ENCODE measurements at places on chromosomes 13 and 19.

- no peak for DNase-seq
Measured at GRCh38 chr13:99459099-99459850, 42.0 kb upstream of the TM9SF2 start.

DNA sequence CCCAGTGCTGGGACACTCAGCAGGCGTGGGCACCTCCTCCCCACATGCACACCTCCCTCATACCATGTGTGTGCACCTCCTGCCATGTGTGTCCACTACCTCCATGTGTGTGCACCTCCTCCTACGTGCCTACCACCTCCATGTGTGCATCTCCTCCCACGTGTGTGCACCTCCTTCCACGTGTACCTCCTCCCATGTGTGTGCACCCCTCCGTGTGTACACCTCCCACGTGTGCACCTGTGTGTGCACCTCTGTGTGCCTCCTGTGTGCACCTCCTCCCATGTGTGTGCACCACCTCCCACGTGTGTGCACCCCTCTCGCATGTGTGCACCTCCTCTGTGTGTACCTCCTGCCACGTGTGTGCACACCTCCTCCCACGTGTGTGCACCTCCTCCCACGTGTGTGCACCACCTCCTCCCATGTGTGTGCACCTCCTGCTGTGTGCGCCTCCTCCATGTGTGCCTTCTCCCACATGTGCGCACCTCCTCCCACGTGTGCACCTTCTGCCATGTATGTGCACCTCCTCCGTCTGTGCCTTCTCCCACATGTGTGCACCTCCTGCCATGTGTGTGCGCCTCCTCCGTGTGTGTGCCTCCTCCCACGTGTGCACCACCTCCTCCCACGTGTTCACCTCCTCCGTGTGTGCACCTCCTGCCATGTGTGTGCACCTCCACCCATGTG lies 6.1 kb upstream of the C13orf46 start:
- no peak for DNase-seq

DNA sequence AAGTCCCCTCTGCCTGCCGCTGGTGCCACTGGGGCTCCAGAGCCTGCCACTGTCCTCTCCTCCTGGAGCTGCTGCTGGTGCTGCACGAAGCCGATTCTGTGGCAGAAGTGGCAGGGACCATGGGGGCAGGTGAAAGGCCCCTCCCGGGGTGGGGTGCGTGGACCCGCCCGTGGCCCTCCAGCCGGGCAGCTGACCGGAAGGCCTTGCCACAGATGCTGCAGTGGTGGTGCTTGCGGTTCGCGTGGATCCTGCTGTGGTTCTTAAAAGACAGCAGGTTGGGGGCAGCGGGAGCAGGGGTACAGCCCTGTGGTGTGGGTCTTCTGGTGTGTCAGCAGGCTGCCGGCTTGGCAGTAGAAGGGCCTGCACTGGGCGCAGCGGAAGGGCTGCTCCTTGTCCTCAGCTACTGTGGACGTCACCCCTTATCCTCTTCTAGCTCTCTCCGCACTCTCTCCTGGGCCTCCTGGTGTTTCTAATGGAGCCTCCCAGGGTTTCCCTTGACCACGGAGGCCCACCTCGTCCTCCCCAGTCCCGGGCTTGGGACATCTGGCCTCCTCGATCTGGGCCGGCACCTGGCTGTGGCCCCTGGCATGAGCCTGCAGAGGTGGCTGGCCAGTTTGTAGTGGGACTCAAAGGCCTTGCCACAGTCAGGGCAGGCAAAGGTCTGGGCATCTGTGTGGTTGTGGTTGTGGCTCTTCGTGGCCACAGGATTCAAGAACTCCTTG lies 380.4 kb downstream of the OLFM4 start:
- DNase-seq: no peak

GRCh38 chr13:46530084-46530935 lies 22.7 kb upstream of the LRCH1 start:
- DNase-seq: no peak

GRCh38 chr13:22594041-22594440 lies 586.7 kb upstream of the SGCG start:
- DNase-seq: no peak

DNA sequence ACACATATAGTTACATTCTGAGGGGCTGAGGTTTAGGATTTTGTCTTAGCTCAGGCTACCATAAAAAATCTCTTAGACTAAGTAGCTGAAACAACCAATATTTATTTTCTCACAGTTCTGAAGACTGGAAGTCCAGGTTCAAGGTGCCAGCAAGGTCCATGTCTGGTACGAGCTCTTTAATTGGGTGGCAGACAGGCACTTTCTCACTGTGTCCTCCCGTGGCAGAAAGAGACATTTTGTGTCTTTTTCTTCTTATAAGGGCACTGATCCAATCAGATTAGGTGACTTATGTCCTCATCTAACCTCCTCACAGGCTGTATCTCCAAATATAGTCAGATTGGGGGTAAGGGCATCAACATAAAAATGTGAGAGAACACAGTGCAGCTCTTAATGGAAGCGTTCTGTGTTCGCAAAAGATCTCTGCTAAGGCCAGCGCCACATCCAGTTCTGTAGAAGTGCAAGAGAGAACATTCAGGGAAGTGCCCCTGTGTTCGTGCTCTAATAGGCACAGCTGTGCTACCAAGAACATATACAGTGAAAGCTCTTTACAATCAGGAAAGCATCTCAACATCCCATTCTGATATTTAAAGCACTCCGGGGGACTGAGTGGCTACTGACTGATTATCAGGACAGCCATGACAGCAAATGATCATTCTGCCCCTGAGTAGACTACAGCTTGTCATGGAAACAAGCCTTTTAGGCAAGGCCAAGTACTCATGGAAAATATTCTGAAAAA lies 819.2 kb downstream of the LIG4 start:
- DNase-seq: no peak

- DNase-seq: no peak
Measured at GRCh38 chr13:95301968-95302393, 730 bp upstream of the ABCC4 start.

DNA sequence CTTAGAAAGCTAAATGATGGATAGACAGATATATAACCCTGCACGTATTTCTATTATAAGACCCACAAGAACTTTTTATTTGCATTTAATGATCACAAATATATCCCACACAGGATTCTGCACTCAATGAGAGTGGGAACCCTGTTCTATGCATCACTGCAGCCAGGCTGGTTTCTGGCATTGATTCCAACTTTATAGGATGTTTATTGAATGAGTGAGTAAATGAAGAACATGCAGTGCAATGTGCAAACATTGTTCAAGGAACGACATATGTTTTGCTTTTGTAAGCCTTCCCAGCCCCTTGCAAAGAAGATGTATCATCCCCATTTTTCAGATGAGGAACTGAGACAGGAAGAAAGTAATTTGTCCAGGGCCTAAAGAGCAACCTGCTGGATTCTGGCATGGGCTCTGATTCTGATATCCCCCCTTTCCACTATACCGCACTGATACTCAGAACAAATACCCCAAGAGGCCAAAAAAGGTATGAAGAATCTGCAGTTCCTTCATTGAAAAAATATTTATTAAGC lies 246.3 kb downstream of the LACC1 start:
- no peak for DNase-seq

DNA sequence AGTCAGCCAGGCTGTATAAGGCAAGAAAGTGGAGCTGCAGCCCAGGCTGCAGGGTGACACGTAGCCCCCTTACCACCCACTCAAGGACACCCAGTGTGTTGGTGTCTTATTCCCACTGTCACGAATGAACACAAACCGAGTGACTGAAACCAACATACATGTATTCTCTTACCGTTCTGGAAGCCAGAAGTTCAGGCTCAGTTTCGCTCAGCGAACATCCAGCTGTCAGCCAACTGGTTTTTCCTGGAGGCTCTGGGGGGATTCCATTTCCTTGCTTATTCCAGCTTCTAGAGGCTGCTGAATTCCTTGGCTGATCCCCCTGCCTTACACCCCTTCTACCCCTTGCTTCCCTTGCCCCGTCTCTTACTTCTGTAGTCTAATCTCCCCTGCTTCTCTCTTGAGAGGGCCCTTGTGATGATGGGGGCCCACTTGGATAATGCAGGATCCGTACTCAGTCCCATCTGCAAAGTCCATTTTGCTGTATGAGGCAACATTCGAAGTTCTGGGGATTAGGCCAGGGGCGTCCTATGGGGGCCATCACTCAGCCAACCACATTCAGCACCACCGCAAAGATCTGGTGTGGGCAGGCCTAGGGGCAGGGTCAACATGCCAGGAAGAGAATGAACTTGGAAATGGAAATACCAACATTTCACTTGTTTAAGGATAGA lies 47.3 kb upstream of the MTIF3 start:
- DNase-seq: no peak

GRCh38 chr13:52950436-52950956 lies 78.1 kb upstream of the OLFM4 start:
- no peak for DNase-seq

DNA sequence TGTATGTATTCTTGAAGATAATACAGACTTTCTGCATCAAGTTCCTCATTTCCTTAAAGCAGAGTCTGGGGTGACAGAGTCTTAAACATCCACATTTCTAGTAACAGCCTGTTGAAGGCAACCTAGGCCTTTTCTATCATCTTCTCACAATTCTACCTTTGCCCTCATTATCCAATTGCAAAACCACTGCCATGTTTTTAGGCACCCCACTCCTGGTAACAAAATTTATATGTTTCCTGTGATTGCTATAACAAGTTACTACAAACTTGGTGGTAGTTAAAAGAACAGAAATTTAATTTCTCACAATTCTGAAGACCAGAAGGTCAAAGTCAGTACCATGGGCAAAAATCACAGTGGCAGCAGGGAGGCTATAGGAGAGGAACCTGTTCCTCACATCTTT lies 33.1 kb downstream of the TUBA3C start:
- no peak for DNase-seq

DNA sequence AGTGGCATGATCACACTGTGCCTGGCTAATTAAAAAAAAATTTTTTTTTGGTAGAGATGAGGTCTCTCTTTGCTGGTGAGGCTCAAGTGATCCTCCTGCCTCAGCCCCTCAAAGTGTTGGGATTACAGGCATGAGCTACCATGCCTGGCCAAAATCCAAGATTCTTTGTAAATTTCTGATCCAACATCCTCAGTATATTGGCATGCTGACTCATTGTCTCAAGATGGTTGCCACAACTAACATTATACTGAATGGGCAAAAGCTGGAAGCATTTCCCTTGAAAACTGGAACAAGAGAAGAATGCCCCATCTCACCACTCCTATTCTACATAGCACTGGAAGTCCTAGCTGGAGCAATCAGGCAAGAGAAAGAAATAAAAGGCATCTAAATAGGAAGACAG lies 100.0 kb downstream of the KLF5 start:
- DNase-seq: no peak

GRCh38 chr13:92042522-92042921 lies 644.1 kb downstream of the GPC5 start:
- no peak for DNase-seq

DNA sequence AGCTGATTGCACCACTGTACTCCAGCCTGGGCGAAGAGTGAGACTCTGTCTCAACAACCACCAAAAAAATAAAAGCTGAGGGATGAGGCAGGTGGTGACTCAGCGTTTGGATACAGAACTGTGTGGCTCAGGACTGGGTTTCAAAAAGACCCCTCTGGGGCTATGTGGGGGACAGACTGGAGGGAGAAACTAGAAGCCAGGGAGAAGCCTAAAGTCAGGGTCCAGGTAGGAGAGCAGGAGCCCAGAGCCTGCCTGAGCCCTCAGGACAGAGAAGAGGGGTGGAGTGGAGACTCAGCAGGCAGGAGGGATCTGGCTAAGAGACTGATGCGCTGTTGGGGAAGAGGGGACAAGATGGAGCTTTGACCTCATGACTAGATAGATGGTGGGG lies 1.8 kb upstream of the CD37 start:
- no peak for DNase-seq

DNA sequence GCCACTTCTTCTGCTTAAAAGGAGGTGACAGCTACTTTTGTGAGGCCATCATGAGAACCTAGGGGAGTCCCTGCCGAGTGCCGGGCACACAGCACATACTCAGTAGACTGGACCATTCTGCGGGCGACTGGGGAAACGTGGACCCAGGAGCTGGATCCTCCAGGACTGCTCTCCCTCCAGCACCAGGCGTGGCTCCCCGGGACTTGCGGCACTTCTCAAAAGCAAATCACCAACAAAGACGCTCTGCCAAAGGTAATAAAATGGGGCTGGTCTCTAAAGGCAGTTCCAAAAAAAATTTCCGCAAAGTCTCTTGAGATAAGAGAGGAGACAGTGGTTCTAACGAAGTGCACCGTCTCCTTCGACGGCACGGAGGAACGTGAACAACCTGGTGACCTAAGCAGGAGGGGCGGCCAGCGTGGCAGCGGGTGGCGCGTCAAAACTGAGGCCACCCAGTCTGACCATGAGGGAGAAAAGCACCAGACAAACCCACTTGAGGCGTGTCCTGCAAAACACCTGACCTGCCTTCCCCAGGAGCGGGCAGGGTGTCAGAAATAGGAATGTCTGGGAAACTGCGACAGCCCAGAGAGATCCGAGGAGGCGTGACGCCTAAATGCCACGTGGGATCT lies 1.4 kb upstream of the TMPRSS9 start:
- DNase-seq: no peak

DNA sequence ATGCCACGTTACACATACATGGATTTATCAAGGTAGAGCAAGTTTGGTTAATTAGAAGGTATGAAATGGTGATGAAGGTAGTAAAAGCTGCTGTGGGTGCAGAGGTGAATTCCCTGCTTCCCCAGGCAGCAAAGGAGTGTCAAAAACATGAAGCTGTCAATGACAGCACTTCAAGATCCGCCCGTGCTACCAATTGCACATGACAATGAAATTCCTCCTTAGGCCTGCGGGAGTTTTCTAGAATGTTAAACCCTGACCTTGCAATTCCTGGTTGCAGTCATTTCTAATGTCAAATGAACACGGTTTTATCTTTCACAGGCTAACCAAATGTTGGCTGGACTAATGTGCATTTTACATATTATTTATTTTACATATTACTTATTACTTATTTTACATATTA lies 67.7 kb upstream of the LSM14A start:
- DNase-seq: no peak

- no peak for DNase-seq
Measured at GRCh38 chr13:84605927-84606326, 723.7 kb upstream of the SLITRK1 start.

GRCh38 chr13:44040070-44040817 lies 160.5 kb downstream of the LACC1 start:
- no peak for DNase-seq

- DNase-seq: no peak
Measured at GRCh38 chr13:59475911-59476310, 687.8 kb downstream of the DIAPH3 start.

DNA sequence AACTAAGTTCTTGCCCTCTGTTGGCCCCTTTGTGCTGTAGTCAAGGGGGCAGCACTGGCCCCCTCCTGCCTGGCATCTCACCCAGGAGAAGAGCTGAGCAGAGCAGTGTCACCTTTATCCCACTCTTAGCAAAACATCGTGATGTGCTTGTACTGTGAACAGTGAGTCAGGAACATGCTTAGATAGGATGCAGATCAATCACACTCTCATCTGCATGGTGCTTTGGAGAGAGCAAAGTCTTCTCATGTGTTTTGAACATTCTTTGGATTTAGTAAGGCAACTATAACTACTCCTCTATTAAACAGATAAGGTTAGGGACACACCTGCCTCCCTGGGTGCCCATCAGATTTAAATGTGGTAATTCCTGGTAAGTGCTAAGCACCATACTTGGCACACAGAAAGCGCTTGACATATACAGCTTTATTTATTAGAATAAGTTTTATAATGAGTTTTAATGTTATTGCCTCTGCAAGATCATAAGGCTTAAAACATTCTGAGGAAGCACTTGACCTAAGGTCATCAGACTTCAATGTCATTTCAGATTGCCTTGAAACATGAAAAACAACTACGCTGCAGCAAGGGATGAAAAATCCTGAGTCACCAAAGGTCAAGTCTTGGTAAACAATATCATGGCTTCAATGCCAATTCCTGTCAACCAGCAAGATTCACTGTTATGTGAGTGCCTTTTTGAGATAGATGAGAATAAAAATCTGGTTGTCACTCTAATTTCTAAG lies 82.4 kb upstream of the IRS2 start:
- DNase-seq: no peak
